ENCODE measurements at places on chromosomes 2 and 18.

- DNase-seq = no peak
These were observed 290.4 kb upstream of the RBMS1 start for GRCh38 chr2:160784034-160784433.

GRCh38 chr2:17076533-17076932 is 410.9 kb upstream of the CYRIA start:
- DNase-seq = no peak

- no peak for DNase-seq
These were observed 56.4 kb upstream of the ITGB6 start for GRCh38 chr2:160256507-160256906.

- no peak for DNase-seq
These were observed at the start of gene FAP for GRCh38 chr2:162243294-162243693. FAP (minus strand) TSS chr2:162243445; CDS start chr2:162243327, 118 bp downstream.

GRCh38 chr2:191867507-191867847 is 20.6 kb upstream of the CAVIN2 start:
- DNase-seq = no peak

- DNase-seq = no peak
These were observed 1696.7 kb upstream of the PIK3C3 start for GRCh38 chr18:40258311-40258710.

GRCh38 chr2:157418239-157418641 is 25.6 kb downstream of the CYTIP start:
- no peak for DNase-seq

DNA sequence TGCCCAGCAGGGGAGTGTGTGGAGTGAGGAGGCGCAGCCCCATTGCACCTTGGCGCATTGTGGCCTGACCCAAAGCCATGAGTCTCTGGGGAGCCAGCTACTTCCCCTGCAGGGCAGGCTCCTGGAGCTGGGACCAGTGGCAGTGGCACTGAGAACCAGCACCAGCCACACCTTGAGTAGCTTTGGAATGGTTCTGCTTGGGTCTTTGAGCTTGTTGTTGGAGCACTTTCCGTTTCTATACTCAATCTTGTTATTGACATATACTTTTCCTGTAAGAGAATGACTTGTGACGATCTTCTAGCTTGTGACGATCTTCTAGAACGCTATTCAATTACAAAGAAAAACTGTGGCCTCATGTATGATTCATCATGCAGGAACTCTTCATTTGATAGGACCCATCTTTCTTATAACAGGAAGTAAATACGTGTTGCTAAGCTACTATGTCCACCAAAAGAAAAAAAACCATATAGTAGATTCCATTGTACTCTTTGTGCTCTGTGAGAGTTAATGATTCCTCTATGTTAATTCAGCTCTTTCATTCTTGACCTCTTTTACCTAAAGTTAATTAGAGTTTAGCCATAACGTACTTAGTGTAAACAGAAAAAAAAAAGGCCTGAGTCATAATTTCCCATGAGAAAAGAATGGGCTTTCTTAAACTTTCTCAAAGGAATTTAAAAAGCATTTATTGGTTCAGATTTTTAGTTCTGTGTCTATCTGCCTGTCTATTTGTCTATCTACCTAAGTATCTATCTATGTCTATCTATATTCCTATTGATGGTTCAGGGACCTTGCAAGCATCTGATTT is 113.1 kb downstream of the GATA6 start:
- no peak for DNase-seq

DNA sequence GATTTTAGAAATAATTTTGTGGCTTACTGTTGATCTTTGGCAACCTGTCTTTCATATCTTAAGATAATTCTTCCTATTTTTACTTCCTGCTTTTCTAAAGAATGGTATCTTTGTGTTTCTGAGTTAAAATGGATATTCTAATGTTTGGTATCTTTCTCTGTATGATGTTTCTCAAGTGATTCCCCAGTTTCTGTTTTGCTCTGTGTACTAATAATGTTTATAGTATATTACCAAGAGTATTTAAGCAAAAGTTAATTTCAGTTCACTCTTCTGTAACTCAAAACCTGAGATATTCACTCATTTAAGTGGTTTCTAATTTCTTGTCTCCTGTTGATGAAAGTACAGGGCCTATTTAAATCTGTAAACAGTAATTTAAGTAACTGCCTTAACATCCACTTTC is 58.3 kb downstream of the CCDC150 start:
- DNase-seq = no peak

DNA sequence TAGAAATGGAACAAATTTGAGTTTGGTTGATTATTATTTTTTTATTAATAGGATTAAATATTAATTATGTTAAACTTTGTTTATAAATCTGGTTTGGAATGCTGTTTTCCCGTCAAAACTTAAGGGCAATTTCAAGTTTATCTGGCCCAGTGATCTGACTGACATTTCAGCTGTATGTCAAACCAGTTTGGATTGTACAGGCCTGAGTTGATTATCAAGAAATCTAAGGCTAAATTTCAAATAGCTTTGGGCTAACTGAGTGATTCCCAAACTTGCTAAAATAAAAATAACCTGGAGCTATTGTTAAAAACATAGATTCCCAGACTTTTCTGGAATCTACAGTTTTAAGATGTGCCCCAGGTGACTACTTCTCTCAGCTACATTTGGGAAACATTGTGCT is 65.9 kb upstream of the SPOPL start:
- no peak for DNase-seq

DNA sequence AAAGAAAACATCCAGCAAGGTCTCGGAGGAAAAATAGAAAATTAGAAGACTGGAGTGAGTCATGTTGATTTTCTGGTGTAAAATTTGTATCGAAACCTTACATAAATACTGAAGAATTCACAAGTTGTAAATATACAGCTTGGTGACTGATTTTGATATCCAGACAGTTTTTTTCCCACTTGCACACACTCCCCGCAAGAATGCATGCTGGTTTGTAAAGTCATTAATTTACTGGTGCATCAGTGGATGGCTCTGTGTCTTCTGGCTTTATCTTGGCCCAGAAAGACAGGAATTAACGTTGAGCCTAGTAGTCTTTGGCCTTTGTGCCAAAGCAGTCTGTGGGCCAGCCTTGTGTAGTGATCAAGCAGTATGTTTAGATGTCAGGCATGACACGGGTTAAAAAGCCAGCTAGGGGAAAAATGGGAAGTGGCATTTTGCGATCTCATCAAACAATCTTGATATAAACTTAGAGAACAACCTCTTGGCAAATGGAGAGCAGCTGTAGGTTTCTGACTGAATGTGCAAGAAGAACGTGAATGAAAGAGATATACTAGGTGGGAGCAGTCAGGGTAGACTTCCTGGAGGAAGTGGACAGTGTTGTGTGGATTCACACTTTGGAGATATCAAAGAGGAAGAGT is 22.7 kb upstream of the CASP8 start:
- DNase-seq = no peak

GRCh38 chr18:78979056-78979729 is 425 bp upstream of the SALL3 start:
- DNase-seq = no peak

GRCh38 chr18:35935805-35936204 is 36.7 kb upstream of the RMP24 start:
- DNase-seq = no peak

GRCh38 chr2:3617198-3617890 is 22.4 kb downstream of the COLEC11 start:
- DNase-seq = no peak

GRCh38 chr2:15808944-15809343 is 131.4 kb upstream of the MYCN start:
- DNase-seq = no peak

- DNase-seq = no peak
These were observed 80.7 kb downstream of the ACSL3 start for GRCh38 chr2:222941510-222942032.

DNA sequence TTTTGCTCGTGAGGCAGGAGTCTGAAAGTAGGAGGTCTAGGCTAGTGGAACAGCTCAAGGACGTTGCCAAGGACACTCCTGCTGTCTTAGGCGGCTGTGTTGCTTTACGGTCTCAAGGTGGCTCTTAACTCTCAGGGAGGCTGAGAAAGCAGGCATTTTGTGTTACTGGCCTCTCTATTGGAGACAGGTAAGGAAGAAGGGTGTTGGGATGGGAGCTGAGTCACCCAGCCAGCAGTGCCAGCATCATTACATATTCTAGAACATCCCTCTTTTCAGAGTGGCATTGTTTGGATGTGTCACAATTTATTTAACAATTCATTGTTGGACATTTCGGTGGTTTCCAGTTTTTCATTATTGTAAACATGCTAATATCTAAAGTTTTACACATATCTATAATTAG is 30.8 kb upstream of the TMEM214 start:
- DNase-seq = no peak

GRCh38 chr2:228103379-228103778 is 78.1 kb downstream of the SPHKAP start:
- DNase-seq = no peak

GRCh38 chr2:11746376-11746806 is at the start of gene LPIN1:
LPIN1 (plus strand) TSS chr2:11746632; CDS start chr2:11765542, 18,910 bp downstream.
- DNase-seq = peak; percentile 92

DNA sequence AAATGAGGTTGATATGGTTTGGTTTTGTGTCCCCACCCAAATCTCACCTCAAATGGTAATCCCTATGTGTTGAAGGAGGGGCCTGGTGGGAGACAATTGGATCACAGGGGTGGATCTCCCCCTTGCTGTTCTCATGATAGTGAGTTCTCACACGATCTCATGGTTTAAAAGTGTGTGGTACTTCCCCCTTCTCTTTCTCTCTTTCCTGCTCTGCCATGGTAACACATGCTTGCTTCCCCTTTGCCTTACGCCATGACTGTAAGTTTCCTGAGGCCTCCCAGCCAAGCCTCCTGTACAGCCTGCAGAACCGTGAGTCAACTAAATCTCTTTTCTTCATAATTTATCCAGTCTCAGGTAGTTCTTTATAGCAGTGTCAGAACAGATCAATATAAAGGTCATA is 24.7 kb upstream of the FAM124B start:
- no peak for DNase-seq

GRCh38 chr18:12907258-12907925 is 23.4 kb upstream of the PTPN2 start:
- no peak for DNase-seq

DNA sequence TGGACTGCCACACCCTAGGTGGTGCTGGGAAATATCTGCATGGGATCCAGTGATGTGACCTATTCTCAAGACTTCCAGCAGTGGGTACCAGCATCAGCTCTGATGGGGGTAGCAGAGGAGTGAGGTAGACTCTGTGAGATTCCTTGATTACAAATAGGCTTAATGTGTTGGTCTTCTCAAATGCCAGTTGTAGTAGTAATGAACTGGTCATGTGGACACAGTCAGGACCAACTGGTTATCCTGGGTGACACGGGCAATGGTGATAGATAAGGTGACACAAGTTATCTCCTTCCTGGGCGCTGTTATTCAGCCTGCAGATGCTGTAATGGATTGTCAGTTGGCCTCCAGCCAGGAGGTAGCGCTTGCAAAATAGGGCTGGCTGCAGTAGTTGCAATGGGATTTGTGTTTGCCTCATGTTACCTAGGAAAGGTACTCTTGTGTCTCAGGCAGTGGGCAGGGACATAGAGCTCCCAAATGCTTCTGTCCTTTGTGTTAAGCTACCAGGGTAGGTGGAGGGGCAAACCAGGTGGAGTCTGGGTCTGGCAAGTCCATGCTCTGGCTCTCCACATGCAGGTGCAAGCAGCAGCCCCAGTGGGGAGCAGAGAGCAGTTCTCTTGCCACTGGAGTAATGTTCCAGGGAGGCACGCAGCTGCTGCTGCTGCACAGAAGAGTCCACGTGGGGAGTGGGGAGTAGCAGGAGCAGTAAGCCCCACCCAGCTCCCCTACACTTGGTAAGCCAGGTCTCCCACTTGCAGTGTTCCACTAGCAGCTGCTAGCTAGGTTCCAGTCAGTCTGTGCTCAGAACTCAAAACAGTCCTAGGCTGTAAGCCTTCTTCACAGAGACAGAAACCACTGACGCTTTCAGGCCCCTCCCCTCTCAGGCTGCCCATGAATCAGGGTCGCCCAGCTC is 505.4 kb upstream of the DDX18 start:
- DNase-seq = no peak

DNA sequence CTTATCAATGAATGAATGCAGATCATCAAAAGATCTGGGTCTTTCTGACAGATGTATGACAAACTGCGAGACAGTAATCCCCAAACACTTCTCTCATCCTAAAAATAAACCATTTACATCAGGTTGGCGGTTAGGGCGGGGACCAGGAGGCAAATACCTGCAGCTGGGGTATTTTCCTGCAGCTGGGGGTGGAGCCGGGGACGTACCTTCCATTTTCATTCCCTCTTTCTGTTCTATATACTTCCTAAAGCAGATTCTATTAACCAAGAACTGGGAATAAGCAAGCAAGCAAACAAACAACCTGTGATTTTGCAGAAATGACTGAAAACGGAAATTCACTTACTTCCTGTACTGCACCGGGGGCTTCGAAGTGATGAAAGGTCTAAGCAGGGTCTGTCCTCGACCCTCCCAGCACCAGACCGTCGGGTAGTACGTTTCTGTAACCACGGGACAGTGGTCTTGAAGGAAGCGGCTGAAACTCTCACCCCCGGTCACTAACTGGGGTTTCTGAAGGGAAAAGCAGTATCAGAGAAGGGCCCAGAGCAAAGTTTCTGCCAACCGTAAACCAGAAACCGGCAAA is 1.2 kb downstream of the ABHD3 start:
- DNase-seq = no peak

DNA sequence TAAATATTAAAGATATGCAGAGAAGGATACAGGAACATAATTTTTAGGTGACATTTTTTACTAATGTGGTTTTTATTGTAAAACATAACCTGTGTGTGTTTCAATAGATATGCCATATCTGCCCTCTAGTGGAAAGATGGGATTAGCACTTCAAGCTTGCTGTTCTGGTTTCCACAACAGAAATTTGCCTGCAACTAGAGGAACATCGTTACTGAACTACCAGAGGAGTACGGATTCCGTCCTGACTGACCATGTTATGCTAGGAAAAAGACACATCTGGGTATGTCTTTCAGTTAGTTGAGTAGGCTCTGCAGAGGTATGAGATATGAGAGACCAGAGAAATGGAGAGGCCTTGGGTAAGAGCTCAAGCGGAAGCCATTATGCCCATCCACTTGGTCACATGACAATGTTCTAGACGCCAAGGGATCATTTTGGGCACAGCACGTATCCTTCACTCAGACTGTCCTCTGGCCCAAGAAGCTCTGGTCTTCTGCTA is 104.9 kb downstream of the MBD2 start:
- no peak for DNase-seq

DNA sequence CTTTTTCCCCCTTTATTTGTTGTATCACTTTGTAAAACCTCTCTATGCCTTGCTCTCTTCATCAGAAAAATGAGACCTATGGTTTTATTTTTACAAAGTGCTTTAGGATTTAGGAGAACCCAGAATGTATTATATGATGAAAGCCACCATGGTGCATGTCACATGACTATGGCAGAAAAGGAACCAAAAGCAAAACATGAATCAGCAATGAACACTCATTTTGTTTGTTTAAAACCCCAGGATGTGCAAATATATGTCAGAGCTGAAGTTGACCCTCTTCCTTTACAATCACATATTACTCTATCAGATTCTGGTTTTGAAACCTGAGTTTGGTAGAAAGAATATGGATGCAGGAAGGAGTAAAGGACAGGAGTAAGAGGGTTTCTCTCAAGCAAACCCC is 70.0 kb downstream of the FIGN start:
- no peak for DNase-seq

GRCh38 chr2:65662654-65663432 is 230.4 kb upstream of the SPRED2 start:
- DNase-seq = no peak

All from suprapubic skin (tissue), 4 donors.